ENCODE measurements at places on chromosomes 7 and 10.
A peak's percentile ranks its signal among the peaks of the same experiment; 100 is the strongest.

DNA sequence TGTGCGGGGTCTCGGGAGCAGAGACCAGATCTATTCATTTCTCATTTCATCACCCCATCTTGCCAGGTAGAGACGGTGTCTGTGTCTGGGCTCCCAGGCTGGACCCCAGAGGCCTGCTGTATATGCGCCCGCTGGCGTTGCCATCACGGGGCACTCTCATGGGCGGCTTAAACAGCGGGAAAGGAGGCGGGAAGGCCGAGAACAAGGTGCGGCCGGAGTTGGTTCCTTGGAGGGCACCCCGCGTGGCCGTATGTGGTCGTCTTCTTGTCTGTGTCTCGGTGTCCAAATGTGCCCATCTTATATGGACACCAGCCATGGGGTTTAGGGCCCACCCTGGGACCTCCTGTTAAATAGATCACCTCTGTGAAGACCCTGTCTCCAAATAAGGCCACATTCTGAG, 2.1 kb upstream of the CFAP46 start:
- no peak for DNase-seq

- DNase-seq, result no peak
These were observed 16.4 kb downstream of the ZNF487 start for GRCh38 chr10:43453266-43453831.

DNA sequence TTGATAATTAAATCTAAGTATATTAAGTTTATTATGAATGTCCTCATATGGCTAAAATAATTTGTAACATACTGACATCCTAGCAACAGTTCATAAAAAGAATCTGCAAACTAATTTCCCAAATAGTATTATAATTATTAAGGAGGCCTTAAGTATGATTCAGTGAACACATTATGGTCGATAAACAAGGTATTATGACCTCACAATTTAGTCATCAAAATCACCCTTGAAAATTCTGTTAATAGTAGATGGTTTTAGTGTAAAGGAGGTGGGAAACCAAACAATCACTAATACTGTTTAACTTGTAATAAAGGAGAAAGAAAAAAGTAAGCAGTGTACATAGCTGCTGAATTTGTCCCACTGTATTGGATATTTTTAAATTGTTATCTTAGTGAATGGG, 2.1 kb downstream of the ETV1 start:
- DNase-seq, result no peak

DNA sequence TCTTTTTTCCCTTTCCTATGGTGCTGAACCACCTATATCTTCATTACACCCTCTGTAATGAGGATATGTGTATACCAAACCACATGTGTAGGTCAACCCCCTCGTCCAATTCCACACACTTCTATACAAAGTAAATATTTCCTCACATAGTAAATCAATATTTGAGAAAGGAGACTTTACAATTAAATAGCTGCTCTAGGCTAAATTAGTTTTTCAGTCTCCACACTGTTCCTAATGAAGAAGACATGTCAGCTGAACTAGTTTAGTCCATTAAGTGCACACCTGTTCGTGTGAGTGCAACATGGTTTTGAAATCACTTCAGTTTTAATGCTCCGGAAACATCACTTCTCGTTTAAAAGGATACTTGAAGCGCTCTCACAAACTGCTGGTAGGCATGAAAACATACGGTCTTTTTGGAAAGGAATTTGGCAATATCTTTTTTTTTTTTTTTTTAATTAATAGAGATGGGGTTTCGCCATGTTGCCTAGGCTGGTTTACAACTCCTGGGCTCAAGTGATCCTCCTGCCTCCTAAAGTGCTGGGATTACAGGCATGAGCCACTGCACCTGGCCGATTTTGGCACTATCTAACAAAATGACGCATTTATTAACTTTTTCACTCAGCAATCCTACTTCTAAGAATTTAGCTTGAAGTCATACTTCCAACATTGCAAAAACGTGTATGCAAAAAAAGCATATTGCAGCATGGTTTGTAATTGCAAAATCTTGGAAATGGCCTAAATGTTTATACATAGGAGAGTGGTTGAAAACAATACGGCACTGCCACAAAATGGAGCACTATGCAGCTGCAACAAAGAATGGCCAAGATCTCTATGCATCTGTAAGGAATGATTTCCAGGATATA, 2.1 kb upstream of the XRCC2 start:
- no peak for DNase-seq

DNA sequence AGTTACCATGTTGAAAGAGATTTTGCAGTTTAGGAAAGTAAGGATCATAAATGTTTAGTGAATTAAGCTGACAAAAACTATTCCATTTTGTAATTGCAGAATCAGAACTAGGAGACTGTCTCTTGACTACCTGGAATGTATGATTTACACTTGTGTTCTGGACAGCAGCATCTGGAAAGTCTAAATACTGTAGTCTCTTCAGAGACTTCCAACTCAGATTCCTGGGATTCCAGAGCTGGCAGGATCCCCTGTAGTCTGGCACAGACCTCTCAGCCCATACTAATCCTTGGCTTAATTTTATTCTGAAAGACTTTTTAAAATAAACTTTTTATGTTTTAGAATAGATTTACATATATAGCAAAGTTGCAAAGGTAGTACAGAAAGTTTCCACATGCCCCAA, 452.7 kb downstream of the DPP6 start:
- DNase-seq, result no peak

DNA sequence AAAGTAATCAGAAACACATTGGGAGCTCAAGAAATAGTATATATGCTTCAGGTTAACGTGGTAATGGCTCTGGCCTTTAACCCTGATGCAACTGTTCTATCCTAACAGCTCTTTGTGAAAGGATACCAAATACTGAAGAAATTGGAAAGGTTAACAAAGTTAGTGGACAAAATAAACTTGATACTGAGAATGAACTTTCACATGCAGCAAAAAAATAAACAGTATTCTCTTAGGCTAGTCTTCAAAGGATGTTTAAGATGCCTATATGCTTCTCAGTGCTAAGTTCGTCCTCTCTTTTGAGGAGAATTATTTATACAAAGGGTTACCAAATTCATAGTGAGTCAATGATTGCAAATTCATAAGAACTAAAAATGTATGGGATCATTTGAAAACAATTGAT, 256.2 kb upstream of the FERD3L start:
- no peak for DNase-seq

DNA sequence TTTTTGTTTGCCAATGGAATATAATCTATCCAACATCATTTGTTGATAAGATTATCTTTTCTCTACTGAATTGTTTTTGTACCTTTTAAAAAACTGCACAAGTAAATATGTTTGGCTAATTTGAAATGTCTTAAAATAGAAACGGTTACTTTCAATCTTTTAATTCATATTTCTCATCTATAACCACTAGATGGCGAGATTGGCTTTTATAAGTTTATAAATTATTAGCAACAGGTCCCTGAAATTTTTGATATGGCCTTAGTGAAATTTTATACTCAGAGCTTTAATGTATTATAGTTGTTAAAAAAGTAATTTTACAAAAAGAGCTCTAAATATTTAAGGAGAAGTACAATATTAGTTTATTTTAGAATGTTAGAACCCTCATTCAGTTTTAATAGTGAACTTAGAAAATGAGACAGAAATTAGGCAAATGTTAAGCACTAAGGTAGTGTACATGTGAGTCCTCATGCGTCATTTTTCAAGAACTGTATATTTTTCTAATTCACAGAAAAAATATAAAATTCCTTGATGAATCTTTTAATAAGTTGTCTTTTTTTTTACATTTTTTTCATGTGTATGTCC, 592.5 kb downstream of the ARL4A start:
- DNase-seq, result no peak

DNA sequence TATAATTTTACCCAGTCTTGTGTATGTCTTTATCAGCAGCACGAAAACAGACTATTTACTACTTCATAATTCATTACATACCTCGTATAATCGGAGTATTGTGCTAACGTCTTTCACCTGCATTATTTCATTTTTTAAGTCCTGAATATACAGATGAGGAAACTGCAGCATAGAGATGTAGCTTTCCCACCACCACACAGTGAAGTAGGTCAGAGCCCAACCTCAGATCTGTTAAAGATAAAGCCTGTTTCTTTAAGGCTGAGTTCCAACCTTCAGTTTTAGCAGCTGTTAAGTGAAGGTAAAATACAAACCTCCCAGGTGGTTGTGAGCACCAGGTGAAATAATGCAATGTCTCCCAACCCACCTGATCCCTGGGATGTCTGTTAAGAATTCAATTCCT, 2.0 kb upstream of the ADAM12 start:
- DNase-seq, result no peak

DNA sequence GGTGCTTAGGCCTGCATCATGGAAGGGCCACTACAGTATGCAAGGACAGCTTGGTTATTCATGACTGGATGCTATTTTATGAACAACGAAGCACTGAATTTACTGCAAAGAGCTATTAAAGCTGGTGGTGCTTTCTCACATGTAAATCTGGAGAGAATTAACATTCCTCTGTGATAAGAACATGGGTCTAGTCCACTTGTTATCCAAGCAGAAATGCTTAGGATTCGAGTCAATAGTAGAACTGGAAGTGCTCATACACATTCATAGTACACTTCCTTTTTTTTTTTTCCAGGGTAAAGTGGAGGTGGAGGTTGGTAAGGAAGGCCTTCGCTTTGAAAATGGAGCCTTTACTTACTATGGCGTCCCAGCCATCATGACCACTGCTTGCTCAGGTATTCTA, 35.0 kb downstream of the CNNM1 start:
- peak; percentile 54 for DNase-seq

Measured in AG09319 (cell line).